ENCODE measurements at places on chromosomes 2 and 18.

DNA sequence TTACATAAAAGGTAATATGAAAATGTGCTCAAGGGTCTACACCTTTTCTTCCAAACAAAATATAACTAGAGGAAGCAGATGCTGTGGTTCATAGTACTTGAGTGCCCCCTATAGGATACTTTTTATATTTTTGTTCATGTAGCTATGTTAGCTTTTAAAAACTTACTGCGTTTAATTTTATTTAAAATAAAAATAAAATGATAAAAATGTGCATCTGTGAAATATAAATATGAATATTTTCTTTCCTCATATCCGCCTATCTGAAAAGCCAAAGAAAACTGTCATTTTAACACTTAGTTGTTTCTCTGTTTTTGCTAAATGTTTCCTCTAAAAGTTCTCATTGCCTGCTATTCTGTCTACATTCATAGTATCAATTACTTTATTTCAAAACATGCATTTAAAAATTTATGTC is 9.6 kb upstream of the LRP1B start:
- DNase-seq: no peak

GRCh38 chr2:9099341-9099751 is 95.9 kb upstream of the MBOAT2 start:
- DNase-seq: no peak

DNA sequence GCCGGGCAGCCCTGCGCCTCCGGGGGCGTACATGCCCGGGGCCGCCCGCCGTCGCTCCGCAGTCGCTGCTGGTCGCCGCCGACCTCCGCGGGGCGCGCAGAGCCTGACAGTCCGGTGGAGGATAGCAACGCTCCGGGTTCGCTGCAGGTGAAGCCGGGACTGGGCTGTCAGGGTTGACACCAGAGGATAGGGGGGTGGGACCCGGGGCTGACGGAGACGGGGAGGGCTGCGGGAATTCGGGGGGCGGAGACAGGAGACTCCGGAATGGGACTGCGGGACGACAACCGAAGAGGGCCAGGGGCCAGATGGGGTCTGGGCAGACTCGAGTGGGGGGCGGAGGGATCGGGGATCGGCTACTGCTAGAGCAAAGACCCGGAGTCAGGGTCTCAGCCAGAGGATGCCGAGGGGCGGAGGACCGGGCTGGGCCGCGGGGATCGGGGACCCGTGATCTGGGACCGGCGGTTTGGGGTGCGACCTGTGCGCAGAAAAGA is 403 bp downstream of the TMEM127 start:
- no peak for DNase-seq

DNA sequence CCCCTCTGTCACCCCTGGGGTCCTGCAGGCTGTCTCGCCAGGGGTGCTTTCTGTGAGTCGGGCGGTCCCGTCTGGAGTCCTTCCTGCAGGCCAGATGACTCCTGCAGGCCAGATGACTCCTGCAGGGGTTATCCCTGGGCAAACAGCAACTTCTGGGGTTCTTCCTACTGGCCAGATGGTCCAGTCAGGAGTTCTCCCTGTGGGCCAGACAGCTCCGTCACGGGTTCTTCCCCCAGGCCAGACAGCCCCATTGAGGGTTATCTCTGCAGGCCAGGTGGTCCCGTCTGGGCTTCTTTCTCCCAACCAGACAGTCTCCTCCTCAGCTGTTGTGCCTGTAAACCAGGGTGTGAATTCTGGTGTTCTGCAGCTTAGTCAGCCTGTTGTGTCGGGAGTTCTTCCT is 27.6 kb downstream of the ADNP2 start:
- DNase-seq: no peak

DNA sequence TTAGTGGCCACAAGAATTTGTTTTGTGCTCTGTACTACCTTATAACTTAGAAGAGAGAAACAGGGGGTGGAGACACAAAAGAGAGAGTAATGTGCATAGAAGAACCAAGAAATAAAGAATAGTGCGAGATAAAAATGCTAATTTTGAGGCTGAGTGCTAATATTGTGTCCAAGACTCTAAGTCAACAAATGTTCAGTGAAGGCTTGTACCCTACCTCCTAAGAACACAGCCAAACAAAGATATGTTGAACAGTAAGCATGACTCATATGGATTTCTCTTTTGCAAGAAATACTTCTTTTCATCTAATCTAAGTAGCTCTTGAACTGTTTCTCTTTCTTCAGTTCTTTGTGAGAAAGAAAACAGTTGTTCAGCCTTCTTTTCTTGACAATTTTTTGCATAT is 45.2 kb downstream of the GAREM1 start:
- no peak for DNase-seq

DNA sequence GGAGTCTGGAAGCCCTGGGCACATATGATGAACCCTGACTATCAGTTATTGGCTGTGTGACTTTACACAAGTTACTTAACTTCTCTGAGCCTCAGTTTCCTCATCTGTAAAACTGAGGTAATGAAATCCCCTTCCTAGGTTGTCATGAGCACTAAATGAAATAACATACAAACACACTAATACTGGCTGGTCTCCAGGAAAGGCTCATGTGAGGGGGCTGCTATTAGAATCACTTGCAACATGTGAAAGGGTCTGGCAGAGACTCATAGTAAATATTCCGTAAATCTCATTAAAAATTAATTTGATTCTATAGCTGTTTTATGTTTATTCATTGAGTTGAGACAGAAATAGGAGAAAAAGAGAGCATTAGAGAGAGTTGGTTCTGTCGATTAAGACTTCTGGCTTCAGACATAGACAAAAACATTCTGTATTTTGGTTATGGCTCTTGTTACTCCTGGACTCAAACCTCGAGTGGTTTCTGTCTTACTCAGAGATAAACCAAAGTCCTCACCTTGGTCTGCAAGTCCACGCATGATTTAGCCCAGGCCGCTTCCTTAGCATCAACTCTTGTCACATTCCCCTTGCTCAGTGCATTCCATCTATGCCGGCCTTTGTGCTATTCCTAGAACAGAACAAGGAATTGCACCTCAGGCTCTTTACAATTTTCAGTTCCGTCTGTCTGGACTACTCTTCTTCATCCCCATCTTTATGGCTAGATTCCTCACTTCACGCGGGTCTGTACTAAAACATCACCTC is 139.1 kb downstream of the NXPH2 start:
- DNase-seq: no peak

- no peak for DNase-seq
Observed at GRCh38 chr18:76937597-76937996, 115.2 kb downstream of the ZNF236 start.

DNA sequence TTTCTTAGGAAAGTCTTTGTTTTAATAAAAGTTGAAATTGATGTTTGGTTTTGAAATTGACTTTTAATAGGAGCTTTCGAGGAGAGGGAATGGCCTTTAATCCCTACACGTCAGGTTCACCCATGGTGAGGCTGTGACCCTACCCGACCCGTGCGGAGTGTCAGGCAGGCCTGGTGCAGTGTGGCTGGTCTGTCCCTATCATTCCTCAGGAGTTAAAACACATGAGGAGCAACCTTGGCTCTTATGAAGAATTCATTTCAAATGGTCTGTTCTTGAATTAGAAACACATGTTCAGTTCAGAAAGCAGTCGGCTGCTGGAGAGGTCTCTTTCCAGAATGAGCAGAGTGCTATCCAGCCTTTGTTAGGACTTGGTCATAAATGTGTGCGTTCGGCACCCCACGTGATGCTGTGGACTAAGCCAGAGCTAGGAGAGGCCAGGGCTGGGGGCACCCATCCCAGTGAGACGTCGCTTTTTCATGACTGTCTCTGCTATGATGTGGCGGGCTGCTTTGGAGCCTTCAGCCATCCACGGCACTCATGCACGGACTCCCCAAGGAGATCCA is 54.7 kb downstream of the EMILIN2 start:
- no peak for DNase-seq

- DNase-seq: peak; percentile 74
Observed at GRCh38 chr2:109213646-109214433, 84.8 kb downstream of the SH3RF3 start.

DNA sequence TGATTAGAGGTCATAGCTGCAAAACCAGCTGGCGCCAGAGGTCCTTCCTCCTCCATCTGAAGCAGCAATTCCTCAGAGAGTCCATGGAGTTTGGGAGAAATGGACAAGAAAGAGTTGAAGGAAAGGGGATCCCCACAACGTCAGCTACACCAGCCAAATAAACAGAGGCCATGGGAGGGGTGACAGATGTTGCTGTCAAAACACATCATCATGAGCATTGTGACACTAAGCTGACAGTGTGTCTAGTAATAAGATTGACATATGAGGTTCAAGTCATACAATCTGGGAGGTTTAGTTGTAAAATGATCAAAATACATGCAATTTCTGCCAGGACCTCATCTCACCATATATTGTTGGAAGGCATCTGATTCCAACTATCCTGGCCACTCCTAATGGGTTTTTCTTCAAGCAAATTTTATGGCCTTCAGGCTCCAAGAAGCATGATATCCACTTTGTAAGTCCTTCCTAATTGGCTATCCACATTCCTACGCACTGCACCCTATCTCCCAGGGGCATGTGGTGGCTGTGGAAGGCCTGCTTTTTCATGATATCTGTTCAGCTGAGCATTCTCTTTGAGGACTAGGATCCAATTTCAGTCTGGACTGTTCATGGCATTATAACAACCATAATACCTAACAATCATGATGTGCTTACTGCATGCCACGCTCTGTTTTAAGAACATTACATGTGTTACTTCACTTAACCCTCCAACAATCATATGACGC is 335.0 kb upstream of the ID2 start:
- DNase-seq: no peak

GRCh38 chr2:203882551-203882950 is 15.0 kb downstream of the CTLA4 start:
- DNase-seq: no peak

GRCh38 chr2:17540093-17540812 is at the start of gene VSNL1:
TSS of gene VSNL1 (plus strand) at chr2:17540696. CDS start at chr2:17592075, 51,379 bp downstream.
- DNase-seq: no peak

- DNase-seq: no peak
Observed at GRCh38 chr18:74574916-74575315, 22.8 kb upstream of the ZNF407 start.

DNA sequence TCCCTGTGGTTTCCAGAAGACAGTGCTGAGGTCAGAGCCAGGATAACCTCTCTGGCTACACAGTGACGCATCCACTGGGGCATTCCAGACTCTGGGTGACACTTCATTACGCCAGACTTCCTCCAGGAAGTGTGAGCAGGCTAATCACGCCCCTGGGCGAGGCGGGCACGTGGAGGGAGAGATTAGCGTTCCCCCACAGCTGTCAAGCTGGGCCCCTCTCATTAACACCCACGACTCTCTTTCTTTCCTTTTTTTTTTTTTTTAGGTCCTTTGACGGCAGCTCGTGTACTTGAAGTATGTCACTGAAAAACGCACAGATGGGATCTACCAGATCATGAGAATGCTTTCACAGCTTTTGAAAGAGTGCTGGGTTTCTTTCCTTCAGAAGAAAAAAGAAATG is 274.6 kb downstream of the AFF3 start:
- no peak for DNase-seq

- DNase-seq: peak; percentile 8
Observed at GRCh38 chr2:235766278-235766677, 272.4 kb downstream of the AGAP1 start.

GRCh38 chr2:54042897-54043620 is 72.3 kb upstream of the PSME4 start:
- no peak for DNase-seq

DNA sequence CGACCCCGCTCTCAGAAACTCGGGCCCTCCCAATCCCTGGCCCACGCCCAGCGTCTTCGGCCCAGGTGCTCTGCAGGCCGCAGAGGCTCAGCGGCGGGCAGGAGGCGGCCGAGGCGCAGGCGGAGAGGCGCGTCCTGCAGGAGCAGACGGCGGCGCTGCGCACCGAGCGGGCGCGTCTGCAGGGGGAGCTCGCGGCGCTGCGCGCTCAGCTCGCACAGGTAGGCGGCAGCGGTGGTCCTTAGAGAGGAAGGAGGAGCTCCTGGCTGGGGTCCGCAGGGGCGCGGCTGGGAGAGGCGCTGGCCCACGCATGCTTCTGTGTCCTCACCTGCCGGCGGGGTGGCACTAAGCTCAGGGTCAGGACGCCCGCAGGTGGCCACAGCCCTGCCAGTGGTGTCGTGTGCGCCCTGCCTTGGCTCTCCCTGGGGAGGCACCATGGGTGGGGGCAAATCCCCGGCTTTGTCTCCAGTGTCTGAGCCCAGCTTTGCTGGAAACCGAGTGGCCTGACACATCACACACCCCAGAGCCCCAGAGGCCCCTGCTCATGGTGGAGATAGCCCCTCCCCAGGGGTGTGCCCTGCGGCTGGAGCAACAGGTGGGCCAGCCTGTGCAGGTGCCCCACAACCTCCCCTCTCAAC is 14.9 kb upstream of the SNED1 start:
- peak; percentile 37 for DNase-seq

DNA sequence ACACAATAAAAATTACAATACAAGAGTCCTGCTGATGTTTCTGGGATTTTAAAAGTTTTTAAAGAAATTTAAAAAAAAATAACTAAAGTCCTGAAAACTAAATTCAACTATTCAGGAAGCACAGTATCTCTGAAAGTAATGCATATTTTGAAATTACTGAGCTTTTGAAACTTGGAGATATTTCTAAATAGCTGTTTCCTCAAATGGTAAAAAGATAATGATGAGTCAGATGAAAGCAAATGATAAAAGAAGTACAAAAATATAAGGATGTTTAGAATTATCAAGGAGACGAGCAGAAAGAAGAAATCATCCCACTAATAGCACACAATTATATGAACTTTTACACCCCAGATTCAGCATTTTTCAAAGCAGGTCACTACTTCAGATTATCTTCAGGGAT is 90.2 kb upstream of the SLC25A52 start:
- no peak for DNase-seq

DNA sequence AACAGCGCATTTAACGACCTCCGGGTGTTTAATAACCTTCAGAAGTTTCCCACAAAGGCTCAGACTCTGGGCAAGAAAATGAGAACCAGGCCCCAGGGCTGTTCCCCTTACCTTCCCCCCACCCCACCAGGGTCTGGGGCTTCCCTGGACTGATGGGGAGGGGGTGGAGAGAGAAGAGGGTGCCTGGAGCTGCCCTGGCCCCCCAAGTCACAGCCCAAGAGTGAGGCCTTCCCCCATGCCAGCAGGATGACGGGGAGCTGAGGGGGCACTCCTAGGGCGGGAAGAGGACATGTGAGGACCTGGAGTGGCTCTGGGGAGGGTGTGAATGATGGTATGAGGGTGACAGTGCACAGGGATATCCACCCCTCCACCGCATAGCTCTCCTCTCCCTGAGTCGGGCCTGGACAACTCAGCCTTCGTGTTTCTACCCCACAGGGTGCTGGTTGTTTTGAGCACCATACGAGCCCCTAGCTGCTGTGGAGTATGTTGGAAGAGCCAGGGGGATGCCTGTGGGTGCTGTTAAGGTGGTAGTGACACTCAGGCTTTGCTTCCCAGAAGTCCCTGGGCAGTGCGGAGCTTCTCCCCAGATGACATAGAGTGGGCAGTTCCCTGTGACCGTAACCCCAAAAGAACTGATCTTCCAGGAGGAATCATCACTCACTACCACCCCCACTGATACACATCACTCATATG is 3.9 kb downstream of the PKDCC start:
- no peak for DNase-seq

DNA sequence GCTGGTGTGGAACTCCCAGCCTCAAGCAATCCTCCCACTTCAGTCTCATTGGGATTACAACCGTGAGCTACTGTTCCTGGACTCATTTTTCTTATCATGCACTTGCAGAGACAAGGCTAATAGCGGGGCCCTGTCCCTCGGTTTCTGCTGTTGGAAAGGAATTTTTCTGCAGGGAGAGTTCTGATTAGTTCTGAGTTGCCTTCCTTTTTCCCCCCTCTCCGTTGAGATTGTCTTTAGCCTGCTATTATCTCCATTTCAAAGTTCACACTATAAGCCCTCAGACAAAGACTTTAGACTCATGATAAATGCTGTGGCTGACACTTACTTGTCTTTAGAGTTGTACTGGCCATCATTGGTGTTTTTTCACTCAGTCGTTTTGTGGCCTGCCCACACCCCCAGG is 97.2 kb downstream of the NCOA1 start:
- DNase-seq: no peak

GRCh38 chr2:105315314-105315713 is 14.2 kb downstream of the TGFBRAP1 start:
- DNase-seq: no peak
